ENCODE measurements at places on chromosomes 6 and 20.
A peak's percentile ranks its signal among the peaks of the same experiment; 100 is the strongest.

DNA sequence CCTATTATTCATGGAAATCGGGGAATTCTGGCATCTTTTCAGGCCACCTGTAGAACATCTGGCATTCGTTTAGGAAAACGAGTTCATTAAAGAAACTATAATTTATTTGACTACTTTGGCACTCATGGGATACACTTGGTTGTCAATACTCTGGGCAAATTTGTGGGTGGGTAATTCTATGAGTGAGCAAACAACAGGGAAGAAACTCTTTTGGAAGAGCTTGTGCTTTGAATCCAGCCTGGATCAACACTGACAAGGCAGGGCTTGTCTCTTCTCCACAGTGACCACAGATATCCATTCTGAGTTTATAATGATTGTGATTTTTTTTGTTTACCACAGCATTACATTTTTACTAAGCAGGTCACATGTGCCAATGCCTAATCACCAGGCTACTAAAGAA, 394.7 kb downstream of the THBS2 start:
- DNase-seq = no peak

GRCh38 chr6:21593927-21594415, 420 bp downstream of the SOX4 start:
- no peak for DNase-seq

DNA sequence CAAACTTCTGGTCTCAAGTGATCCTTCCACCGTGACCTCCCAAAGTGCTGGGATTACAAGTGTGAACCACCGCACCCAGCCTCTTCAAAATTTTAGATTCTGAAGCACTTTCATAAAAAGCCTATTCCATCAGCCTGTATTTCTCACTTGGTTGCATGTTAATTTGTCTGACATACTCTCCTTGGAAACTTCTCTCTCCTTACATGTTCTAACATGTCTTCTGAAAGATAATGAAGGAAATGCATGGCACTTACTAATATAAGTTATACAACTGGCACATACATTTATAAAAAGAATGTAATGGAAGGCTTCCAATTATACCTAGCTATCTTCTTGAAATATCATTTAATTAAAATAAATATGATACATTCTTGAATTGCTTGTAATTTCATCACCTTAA, 597.5 kb downstream of the TBC1D32 start:
- no peak for DNase-seq

GRCh38 chr6:91291071-91291470, 704.2 kb upstream of the MAP3K7 start:
- peak; percentile 76 for DNase-seq

GRCh38 chr20:44123251-44123650, 63.7 kb downstream of the JPH2 start:
- no peak for DNase-seq

GRCh38 chr6:455006-455585, 63.5 kb downstream of the IRF4 start:
- no peak for DNase-seq

GRCh38 chr6:44047179-44047546, 80.1 kb downstream of the MRPL14 start:
- no peak for DNase-seq

GRCh38 chr6:143195349-143195845, 134.7 kb downstream of the AIG1 start:
- DNase-seq = no peak

DNA sequence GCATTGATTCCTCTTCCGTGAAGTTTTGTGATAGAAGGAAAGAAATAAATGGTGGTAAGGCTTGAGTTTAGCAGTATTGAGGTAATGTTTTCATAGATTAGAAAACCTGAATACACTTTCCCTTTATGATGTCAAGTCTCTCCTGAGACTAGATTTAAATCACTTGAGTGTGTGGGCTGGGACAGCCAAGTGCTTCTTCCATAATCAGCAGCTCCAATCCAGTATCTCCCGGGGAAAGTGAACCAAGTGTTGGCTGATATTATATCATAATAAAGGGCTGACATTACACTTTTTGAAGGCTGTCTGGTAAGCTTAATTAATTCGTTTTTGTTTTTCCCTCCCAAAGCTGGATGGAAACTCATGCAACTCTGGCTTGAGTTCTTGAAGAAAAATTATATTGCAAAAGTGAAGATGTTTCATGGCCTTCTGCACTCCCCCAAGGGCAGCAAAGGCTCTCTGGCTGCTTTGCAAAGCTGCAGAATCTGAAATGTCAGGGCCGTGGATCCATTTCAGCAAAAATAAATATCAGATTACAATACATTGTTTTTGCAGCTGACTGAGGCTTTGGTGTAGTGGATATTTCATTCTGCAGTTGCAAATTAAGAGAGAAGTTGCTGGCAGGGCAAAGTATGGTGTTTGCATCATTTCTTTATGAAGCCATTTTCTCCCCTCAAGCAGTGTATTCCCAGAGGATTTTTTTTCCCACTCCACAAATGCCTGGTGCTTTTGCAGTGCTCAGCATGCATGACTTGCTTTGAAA, 101.2 kb downstream of the MKKS start:
- no peak for DNase-seq

GRCh38 chr20:12965870-12966251, 42.9 kb upstream of the SPTLC3 start:
- no peak for DNase-seq

DNA sequence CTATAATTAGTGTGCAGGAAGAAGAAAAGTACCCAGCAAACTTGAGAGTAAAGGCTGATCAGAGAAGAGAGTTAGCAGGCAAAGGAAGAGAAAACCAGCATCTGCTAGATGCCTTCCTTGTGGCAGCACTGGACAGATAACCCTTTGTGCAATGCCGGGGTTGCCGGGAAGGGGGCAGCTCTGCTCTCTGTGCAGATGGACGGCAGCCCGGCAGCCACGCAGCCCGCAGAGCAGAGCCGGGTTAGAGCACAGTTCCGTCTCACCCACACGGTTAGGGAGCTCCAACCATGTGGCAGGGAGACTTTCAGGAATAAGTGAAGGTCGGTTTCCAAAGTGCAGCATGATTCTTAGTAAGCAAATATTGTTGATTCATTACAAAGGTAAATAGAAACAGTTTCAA, 80.0 kb upstream of the RPS6KA2 start:
- no peak for DNase-seq

Data from astrocyte of the cerebellum (primary cell).